ENCODE measurements at places on chromosomes 3 and 15. TPM values are rescaled to one million over a fixed set of nuclear protein-coding genes. Genes with fewer than 3 reads are reported as not detected.

Gene CIP2A
- total RNA-seq = 6.9 TPM

Gene RNF111
- total RNA-seq = 35.6 TPM

Gene NLGN1
- total RNA-seq = 4.7 TPM

Gene FBXO40
- total RNA-seq = not detected

Gene PRKAR2A
- total RNA-seq = 23.8 TPM

Gene CDHR4
- not detected for total RNA-seq

Gene GOLGA8G
- total RNA-seq = not detected

Gene DPPA2
- total RNA-seq = not detected

Gene MAPKBP1
- total RNA-seq = 35.8 TPM

Gene GPR149
- not detected for total RNA-seq

Gene MESP2
- total RNA-seq = not detected

Gene SUSD5
- 0.98 TPM for total RNA-seq

Gene ZNF35
- total RNA-seq = 9.3 TPM

Gene C3orf85
- total RNA-seq = not detected

Gene DAZL
- not detected for total RNA-seq

Gene SAMD7
- total RNA-seq = not detected

Gene AEN
- total RNA-seq = 18.4 TPM

Gene SKOR1
- total RNA-seq = 0.25 TPM

Gene FETUB
- total RNA-seq = 3.7 TPM

Gene SPINK8
- not detected for total RNA-seq

Gene RAB27A
- 29.5 TPM for total RNA-seq

Gene SATB1
- total RNA-seq = 51.3 TPM

Gene ARPP21
- not detected for total RNA-seq
